ENCODE measurements at places on chromosomes 6 and 20. TPM values are rescaled to one million over a fixed set of nuclear protein-coding genes. Genes with fewer than 3 reads are reported as not detected.

The LHFPL5 gene
- not detected for total RNA-seq

The CNBD2 gene
- 2.5 TPM for total RNA-seq

The BPIFB4 gene
- not detected for total RNA-seq

The NKAIN4 gene
- total RNA-seq: not detected

The PI16 gene
- total RNA-seq: 383 TPM

The NT5E gene
- 68.9 TPM for total RNA-seq

The VGLL2 gene
- total RNA-seq: not detected

The APCDD1L gene
- total RNA-seq: 14.6 TPM

The MANEA gene
- 12.8 TPM for total RNA-seq

The FRK gene
- 18.3 TPM for total RNA-seq

The GLP1R gene
- total RNA-seq: not detected

The ATAT1 gene
- total RNA-seq: 5.8 TPM

The FAM83C gene
- total RNA-seq: not detected

The LGSN gene
- total RNA-seq: not detected

- peak overlapping the region; percentile 82 for H3K4me3 ChIP-seq
- peak overlapping the region; percentile 84 for H3K27ac ChIP-seq
- DNase-seq: peak; percentile 90
- no peaks in the 10 kb centered on the region for H3K36me3 ChIP-seq
- H3K27me3 ChIP-seq: no peaks in the 10 kb centered on the region
Measured at GRCh38 chr6:30684386-30685156, 1.9 kb downstream of the PPP1R18 start.

GRCh38 chr6:116419069-116419786, 41.9 kb upstream of the CALHM6 start:
- H3K36me3 ChIP-seq: no peaks in the 10 kb centered on the region
- no peak for DNase-seq
- H3K4me1 ChIP-seq: no peaks in the 10 kb centered on the region
- H3K27ac ChIP-seq: no peak overlapping the region

GRCh38 chr20:58650181-58650775, 805 bp upstream of the STX16 start:
- H3K27me3 ChIP-seq: no peaks in the 10 kb centered on the region
- peak overlapping the region; percentile 70 for H3K27ac ChIP-seq
- peaks cover 7% of the 10 kb centered on the region for H3K4me1 ChIP-seq

DNA sequence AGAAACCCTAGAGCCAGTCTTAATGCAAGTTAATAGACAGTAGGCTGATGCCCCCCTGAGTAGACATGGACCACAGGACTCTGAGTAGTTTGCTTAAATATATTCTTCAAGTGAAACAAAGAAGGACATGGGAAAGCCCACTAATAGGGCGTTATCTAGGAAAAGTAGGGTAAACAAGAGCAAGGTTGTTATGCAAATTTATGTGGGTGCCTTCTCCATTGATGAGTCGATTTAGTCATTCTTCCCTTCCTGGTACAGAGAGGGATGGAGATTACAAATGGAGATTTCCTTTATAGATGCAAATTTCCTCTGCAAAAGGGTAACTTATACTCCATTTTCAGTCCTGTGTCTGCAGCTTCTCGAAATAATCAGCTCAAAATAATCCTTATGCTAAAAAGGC, 262.0 kb downstream of the CD83 start:
- DNase-seq: no peak
- H3K4me1 ChIP-seq: no peaks in the 10 kb centered on the region
- no peaks in the 10 kb centered on the region for H3K27me3 ChIP-seq
- no peaks in the 10 kb centered on the region for H3K36me3 ChIP-seq
- H3K27ac ChIP-seq: no peak overlapping the region

DNA sequence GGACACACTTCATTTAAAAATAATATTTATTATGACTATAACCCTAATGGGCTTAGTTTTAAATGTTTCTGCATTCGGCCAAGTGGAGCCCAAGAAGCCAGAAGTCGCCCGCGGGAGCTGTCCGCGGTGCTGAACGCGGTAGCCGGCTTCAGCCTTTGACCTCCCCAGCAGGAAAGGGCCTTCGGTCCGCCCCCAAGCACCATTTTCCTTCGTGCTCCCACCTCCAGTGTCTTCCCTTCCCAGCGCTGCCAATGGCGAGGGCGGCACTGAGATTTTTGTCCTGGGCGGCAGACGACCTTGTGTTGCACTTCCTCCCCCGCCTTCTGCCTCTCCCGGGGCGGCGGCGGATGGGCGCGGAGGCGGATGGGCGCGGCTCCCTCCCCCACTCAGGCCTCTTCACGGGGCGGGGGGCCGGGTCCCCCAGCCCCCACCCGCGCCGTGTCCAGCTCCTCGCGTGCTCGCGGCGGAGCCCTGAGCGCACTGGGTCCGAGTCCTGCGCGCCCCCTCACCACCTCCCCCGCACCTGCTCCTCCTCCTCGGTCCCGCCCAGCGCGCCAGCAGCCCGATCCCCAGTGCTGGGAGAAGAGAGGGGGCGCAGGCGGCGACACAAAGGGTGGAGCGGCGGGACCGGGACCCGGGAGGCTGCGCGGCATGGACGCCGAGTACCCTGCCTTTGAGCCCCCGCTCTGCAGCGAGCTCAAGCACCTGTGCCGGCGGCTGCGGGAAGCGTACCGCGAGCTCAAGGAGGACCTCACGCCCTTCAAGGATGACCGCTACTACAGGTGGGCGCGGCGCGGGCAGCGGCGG, 23.6 kb upstream of the TMEM181 start:
- no peak overlapping the region for H3K27ac ChIP-seq
- H3K4me3 ChIP-seq: no peak overlapping the region
- DNase-seq: peak; percentile 88
- H3K36me3 ChIP-seq: no peaks in the 10 kb centered on the region
- no peaks in the 10 kb centered on the region for H3K27me3 ChIP-seq
- H3K4me1 ChIP-seq: no peaks in the 10 kb centered on the region

DNA sequence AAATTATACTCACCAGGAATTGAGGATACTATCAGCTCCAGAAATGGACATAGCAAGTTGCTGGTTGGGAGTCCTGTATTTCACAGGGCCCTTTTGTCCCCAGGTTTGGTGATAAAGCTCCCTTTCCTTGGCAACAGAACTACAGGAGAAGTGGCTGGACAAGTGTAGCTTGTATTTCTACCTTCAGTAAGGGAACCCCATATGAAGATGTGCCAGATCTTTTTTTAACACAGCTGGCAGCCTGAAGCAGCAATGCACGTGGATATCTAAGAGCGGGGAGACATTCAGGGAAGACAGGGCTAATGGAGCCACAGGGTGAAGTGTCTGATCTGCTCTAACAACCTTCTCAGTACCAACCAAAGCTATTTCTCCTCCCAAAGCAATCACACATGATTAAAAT, 373.9 kb upstream of the ID4 start:
- H3K4me1 ChIP-seq: peaks cover 3% of the 10 kb centered on the region
- no peak overlapping the region for H3K27ac ChIP-seq
- no peaks in the 10 kb centered on the region for H3K27me3 ChIP-seq
- DNase-seq: no peak
- no peaks in the 10 kb centered on the region for H3K36me3 ChIP-seq

DNA sequence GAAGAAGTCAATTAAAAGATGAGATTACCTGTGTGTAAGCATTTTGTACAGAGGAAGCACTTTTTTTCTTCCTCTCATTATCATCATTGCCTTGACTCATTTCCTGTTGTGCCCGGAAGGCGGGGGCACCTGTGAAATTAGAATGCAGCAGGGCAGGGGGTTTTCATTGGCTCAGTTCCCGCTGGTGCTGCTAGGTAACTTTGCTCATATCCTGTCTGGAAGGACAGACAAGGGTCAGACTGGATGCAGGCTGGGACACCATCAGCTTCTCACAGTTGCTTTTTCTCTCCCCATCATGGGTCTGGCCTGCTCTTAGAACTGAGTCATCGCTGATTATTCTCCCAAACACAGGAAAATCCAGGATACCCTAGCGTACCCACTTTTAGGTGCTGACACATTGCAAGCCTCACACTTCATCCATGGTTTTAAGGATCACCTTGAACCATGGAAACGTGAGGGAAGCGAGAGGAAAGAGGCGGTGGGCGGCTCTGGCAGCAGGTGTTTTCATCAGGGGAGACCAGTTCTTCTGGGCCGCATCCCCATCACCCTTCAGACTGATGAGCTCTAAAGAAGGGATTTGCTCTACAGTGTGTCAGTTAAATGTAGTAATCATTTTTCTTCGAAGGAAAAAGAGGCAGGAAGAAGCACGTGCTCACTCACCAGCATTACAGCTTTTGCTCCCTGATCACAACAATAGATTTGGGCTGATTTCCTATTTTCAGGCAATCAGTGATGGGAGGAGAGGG, 195.7 kb upstream of the SASH1 start:
- no peaks in the 10 kb centered on the region for H3K36me3 ChIP-seq
- no peaks in the 10 kb centered on the region for H3K27me3 ChIP-seq
- H3K4me3 ChIP-seq: no peak overlapping the region

- DNase-seq: peak; percentile 46
- H3K4me3 ChIP-seq: peak overlapping the region; percentile 38
- no peaks in the 10 kb centered on the region for H3K27me3 ChIP-seq
- no peaks in the 10 kb centered on the region for H3K36me3 ChIP-seq
- H3K4me1 ChIP-seq: no peaks in the 10 kb centered on the region
- H3K27ac ChIP-seq: no peak overlapping the region
Measured at GRCh38 chr6:34145161-34146020, 496 bp downstream of the GRM4 start.

- H3K4me1 ChIP-seq: no peaks in the 10 kb centered on the region
- no peaks in the 10 kb centered on the region for H3K36me3 ChIP-seq
- no peak overlapping the region for H3K4me3 ChIP-seq
- no peak overlapping the region for H3K27ac ChIP-seq
- no peaks in the 10 kb centered on the region for H3K27me3 ChIP-seq
- DNase-seq: no peak
Measured at GRCh38 chr6:35508542-35508941, 4.2 kb downstream of the TULP1 start.

GRCh38 chr6:94177429-94177828, 758.1 kb upstream of the EPHA7 start:
- no peaks in the 10 kb centered on the region for H3K4me1 ChIP-seq
- H3K4me3 ChIP-seq: no peak overlapping the region
- DNase-seq: no peak
- no peaks in the 10 kb centered on the region for H3K27me3 ChIP-seq

- H3K4me3 ChIP-seq: no peak overlapping the region
- peaks cover 5% of the 10 kb centered on the region for H3K4me1 ChIP-seq
- H3K27ac ChIP-seq: peak overlapping the region; percentile 79
- no peaks in the 10 kb centered on the region for H3K36me3 ChIP-seq
Measured at GRCh38 chr6:35730745-35731413, 6.0 kb upstream of the ARMC12 start.

- peak overlapping the region; percentile 58 for H3K4me3 ChIP-seq
- H3K4me1 ChIP-seq: peaks cover 2% of the 10 kb centered on the region
- H3K27ac ChIP-seq: peak overlapping the region; percentile 3
- no peak for DNase-seq
- H3K27me3 ChIP-seq: no peaks in the 10 kb centered on the region
Measured at GRCh38 chr6:117602899-117603588, 733 bp upstream of the GOPC start.

DNA sequence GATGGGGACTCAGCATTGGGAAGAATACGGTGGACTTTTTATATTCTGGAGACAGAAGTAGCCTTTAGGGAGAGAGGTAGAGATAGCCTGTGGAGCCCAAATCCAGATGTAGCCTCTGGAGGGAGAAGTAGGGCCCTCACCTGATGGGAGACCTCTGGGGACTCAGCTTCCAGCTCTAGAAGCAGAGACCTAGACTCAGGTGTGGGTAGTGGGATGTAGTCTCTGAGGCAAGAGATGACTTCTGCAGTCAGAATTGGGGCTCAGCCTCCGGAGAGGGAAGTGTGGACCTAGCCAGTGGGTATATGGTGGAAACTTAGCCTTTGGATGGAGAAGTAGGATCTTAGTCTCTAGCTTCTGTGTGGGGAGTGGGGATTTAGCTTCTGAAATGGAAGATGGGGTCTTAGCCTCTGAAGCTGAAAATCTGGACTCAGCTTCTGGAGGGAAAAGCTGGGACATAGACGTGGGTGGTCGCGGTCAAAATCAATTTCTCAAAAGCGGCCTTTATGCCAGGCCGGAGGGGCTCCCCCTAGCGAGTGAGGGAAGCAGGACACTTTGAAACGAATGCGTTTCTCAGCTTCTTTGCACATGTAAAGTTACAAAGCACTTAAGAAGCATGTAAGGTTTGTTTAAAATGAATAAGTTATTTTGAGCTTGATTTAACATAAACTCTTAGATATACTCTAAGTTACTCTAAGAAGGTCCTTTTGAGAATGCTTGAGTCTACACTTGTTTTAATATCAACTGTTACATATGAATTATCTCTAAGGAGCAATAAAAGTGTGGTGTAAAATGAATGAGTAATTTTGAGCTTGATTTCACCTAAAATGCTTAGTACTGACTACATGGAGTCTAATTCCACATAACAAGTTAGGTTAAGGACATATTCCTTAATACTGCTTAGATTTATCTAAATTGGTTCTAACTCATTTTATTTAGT, 12.9 kb upstream of the ZNF343 start:
- H3K4me3 ChIP-seq: no peak overlapping the region
- H3K27me3 ChIP-seq: no peaks in the 10 kb centered on the region
- no peaks in the 10 kb centered on the region for H3K36me3 ChIP-seq
- no peaks in the 10 kb centered on the region for H3K4me1 ChIP-seq
- no peak for DNase-seq

DNA sequence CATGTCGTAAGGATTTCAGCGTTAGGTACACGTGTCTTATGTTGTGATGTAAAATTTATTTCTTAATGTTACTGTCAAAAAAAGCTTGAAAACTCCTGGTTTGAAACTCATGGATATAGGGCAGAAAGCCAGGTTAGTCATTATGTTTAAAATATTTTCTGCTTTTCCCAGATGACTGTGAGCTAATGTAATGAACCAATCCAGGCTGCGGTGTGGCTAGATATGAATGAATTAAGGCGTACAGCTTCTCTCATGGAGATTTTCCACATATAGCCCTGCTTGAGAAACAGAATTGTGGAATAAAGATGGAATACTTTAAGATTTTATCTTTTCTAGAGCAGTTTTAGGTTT, 80.3 kb upstream of the STMND1 start:
- no peaks in the 10 kb centered on the region for H3K4me1 ChIP-seq
- H3K36me3 ChIP-seq: no peaks in the 10 kb centered on the region
- H3K4me3 ChIP-seq: no peak overlapping the region
- no peak overlapping the region for H3K27ac ChIP-seq
- no peak for DNase-seq

DNA sequence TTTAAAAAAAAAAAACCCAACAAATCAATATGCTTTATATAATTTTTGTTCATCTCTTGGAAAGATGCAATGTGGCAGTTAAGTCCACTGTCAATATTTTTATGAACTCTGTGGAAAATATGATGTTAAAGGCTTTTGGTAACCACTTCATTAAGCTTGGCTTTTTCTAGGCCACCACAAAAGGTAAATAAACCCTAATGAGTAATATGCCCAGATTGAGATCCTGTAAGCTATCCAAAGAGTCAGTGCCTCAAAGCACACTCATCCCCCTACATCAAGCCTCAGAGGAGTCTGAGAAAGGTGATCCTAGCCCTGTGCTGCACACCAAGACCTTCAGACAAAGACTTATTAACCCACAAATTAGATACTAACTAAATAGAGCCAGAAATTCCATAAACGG, 121.1 kb downstream of the CDC5L start:
- no peaks in the 10 kb centered on the region for H3K36me3 ChIP-seq
- H3K4me1 ChIP-seq: no peaks in the 10 kb centered on the region
- H3K4me3 ChIP-seq: no peak overlapping the region
- H3K27me3 ChIP-seq: no peaks in the 10 kb centered on the region
- DNase-seq: no peak
- H3K27ac ChIP-seq: no peak overlapping the region

GRCh38 chr20:50546729-50547314, 36.6 kb downstream of the PTPN1 start:
- H3K4me1 ChIP-seq: peaks cover 2% of the 10 kb centered on the region
- H3K4me3 ChIP-seq: no peak overlapping the region
- H3K27ac ChIP-seq: no peak overlapping the region
- DNase-seq: no peak
- H3K27me3 ChIP-seq: no peaks in the 10 kb centered on the region

GRCh38 chr6:130159956-130160355, 62.8 kb downstream of the SAMD3 start:
- H3K27me3 ChIP-seq: no peaks in the 10 kb centered on the region
- H3K4me3 ChIP-seq: no peak overlapping the region
- H3K4me1 ChIP-seq: no peaks in the 10 kb centered on the region
- no peak for DNase-seq
